ENCODE measurements at places on chromosomes 4 and X. TPM values are rescaled to one million over a fixed set of nuclear protein-coding genes. Genes with fewer than 3 reads are reported as not detected.

- no peak for DNase-seq
These were observed 19.9 kb upstream of the MXD4 start for GRCh38 chr4:2281575-2282343.

DNA sequence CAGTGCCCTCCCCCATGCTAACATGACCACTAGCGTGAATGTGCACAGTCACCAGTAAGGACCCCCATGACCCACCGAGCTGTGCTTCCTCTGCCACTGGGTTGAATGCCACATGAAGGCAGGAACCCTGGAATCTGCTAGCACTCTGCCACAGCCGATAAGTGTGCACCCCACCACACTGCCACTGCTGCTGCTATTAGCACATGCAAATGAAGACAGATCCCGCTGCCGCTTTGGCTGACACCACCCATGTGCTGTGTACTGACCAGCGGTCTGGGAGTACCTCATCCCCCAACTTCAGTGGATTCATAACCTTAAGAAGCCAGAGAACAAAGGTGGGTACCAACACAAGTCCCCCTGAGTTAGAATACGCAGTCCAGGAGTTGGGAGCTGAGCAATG is 200.9 kb upstream of the ARHGEF9 start:
- no peak for DNase-seq

GRCh38 chr4:7781366-7781765 is 158.3 kb downstream of the AFAP1 start:
- DNase-seq = no peak

- no peak for DNase-seq
These were observed 252.8 kb upstream of the SLC7A11 start for GRCh38 chr4:138494931-138495330.

- no peak for DNase-seq
These were observed 402.6 kb downstream of the INPP4B start for GRCh38 chr4:142443469-142443868.

DNA sequence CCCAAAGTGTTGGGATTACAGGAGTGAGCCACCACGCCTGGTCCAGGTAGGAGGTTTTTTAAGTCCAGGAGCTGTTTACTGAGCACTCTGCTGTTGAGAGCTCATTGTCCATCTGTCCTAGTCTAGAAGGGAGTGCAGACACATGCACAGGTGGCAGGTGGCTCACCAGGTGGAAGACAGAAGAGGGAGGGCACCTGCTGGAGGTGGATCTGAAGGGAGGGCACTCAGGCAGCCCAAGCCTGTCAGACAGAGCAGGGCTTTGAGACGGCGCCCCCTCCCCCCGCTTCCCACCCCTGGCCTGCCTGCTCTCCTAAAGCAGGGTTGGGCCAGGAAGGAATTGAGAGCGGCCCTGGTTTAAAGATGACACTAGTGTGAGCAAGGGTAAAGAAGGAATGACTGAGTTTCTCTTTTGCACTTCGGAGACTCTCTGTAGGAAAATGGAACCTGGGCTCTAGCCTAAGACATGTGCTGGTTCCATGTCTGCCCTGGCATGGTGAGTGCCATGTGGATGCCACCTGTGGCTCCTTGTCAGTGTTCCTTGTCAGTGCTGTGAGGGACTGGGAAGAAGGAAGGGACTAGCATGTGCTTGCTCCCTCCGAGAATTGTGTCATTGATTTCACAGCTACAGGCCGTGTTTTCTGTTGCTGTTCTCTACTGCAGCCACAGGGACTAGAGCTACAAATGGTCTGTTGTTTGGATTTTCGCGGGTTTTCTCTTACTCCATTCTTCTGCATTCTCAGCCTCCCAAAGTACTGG is 108.6 kb downstream of the TNIP2 start:
- DNase-seq = no peak

- no peak for DNase-seq
These were observed 11.8 kb upstream of the TSPAN5 start for GRCh38 chr4:98670186-98670585.

- no peak for DNase-seq
These were observed 42.5 kb upstream of the XIAP start for GRCh38 chrX:123817288-123817894.

GRCh38 chr4:106395582-106395981 is 27.0 kb upstream of the GIMD1 start:
- no peak for DNase-seq

GRCh38 chr4:128803783-128804182 is 5.7 kb upstream of the JADE1 start:
- no peak for DNase-seq

- DNase-seq = no peak
These were observed 59.0 kb downstream of the WWC2 start for GRCh38 chr4:183158062-183158461.

Gene CPZ
- polyA plus RNA-seq = 18.9 TPM

Gene NXF2B
- polyA plus RNA-seq = 1.8 TPM

Gene ADH1A
- 2.3 TPM for polyA plus RNA-seq

Gene KIF4A
- polyA plus RNA-seq = 26.0 TPM

Gene GPR82
- 0.25 TPM for polyA plus RNA-seq

Gene SPANXN3
- not detected for polyA plus RNA-seq

Gene TSPAN7
- polyA plus RNA-seq = 37.9 TPM

Gene GNRHR
- 0.96 TPM for polyA plus RNA-seq

All from left kidney (tissue), 8 donors.